Kidney (tissue), 22 donors: ENCODE measurements at places on chromosomes 1 and 21. TPM values are rescaled to one million over a fixed set of nuclear protein-coding genes. Genes with fewer than 3 reads are reported as not detected.

DNA sequence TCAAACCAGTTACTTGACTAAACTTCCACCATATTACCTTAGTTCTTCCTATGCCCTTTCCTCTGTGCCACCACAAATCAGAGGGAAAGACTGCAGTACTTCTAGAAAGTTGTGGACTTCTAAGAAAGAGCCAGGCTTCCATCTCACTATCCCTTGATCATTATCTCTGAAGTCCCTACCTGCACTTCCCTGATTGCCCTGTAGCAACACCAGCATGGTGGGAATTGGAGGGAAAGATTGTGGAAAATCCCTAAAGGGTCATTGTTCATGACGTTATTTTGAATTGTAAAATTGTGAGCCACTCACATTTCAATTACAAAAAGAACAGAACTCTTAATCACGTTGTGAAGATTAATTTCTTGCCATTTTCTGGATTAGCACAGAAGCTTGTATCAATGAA is 23.4 kb upstream of the KIAA1614 start:
- DNase-seq: no peak

Gene ANGPTL3
- 0.41 TPM for total RNA-seq

DNA sequence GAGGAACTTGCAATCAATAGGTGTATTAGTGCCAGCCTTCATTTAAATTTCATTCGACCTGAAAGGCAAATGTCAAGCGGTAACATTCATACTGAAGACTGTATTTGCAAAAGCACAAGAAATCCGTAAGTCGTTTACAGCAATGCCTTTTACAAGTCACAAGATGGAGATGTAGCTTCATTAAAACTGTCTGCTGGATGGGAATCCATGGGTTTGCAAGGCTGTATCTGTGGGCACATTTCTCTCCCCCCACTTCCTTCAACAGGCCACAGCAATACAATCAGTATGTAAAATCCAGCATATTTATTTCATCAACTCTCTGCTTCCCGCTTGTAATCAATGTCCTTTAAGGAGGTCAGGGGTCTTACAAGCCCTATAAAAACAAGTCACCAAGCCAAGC is 147.1 kb downstream of the SLC45A1 start:
- DNase-seq: peak; percentile 54

GRCh38 chr1:168640836-168641235 is 64.4 kb downstream of the XCL1 start:
- no peak for DNase-seq

- no peak for DNase-seq
Observed at GRCh38 chr1:218851586-218851985, 322.1 kb upstream of the LYPLAL1 start.

DNA sequence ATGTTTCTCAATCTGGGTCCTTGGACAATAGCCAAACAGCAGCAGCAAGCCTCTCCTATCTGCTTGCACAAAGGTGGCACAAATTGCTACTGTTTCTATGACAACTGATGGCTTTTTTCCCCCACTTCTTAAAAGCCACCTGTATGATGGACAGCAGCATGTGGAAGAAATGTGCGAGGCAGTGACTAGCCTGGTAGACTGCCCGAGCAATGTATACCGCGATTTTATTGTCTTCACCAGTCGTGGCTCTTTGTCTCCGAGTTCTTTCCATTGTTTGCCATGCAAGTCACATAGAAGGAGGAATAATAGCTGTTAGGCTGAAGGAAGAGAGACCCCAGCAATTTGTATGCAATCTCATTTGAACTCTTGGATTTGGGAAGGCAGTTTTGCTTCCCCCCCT is 79.4 kb downstream of the S1PR1 start:
- DNase-seq: no peak

DNA sequence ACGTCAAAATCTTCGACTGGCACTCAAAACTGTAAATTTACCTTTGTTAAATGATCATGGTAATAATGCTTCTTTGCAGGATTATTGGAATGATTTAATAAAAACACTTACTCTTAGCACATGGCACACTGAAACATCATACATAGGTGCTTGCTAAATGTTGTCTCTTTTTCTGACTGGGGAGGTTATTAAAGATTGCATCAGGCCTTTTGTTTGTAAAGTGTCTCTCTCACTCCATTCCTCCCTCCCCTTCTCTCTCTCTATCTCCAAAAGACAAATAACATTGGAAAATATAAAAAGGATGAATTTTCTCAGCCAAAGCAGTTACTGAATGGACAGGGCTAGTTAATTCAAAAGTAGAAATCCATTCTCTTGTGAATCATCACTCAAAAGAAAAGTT is 404.2 kb downstream of the DPYD start:
- DNase-seq: no peak

GRCh38 chr21:43331962-43332828 is 94.7 kb downstream of the SIK1 start:
- DNase-seq: no peak

Gene FLG2
- not detected for total RNA-seq

DNA sequence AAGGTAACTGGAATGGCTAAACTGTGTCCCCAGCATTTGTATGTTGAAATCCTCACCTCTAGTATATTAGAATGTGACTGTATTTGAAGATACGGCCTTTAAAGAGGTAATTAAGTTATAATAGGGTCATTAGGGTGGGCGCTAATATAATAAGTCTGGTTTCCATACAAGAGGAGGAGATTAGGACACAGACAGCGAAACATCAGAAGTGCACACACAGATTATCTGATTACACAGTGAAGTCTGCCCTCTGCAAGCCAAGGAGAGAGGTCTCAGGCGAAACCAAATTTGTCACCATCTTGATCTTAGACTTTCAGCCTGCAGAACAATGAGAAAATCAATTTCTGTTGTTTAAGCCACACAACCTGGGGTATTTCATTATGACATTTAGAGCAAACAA is 2233.1 kb downstream of the MRPL39 start:
- no peak for DNase-seq

- DNase-seq: no peak
Observed at GRCh38 chr1:218408942-218409341, 63.8 kb downstream of the TGFB2 start.

GRCh38 chr1:15866721-15867201 is 19.3 kb downstream of the SPEN start:
- DNase-seq: no peak

DNA sequence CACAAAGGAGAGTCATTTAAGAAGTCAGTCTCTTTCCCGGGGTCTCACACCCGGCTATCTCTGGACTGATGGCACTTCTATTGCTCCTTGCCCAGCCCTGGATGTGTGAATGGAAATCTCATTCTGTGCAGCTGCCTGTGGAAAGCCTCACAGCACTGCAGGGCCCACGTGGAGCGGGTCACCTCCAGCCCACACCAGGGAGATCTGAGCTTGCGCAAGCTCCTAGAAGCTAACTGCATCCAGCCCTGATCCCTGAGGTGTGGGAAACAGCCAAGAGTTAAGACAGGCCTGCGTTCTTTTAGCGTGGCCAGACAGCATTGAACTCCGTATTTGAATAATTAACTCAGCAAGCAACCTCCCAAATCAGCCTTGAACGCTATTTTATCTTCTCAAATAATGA is 150.5 kb downstream of the LRIG2 start:
- DNase-seq: no peak

DNA sequence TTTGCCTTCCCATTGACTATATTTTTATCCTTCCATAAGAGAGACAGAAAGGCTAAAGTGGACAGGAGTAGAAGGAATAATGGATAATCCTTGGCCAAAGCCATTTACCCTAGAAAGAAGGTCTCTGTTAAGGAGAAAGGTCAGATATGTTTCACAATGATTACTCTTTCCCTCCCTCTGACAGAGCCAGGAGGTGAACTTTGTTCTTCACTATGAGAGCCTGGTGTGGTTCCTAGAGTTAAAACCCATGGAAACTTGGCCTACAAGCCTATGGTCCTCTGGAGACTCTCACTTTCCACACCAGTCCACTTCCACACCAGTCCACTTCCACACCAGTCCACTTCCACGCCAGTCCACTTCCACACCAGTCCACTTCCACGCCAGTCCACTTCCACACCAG is 479.9 kb upstream of the ZP4 start:
- DNase-seq: no peak

Gene CHI3L1
- 49.5 TPM for total RNA-seq

- no peak for DNase-seq
Observed at GRCh38 chr1:157141212-157141855, 3.1 kb upstream of the ETV3 start.

GRCh38 chr1:107664982-107665925 is 299.7 kb downstream of the VAV3 start:
- DNase-seq: peak; percentile 49

- no peak for DNase-seq
Observed at GRCh38 chr1:152697701-152698600, at the start of gene LCE2A. Gene LCE2A, plus strand, starts transcription at chr1:152698345. Its CDS starts 557 bp downstream, at chr1:152698902.

Gene SSX2IP
- 18.2 TPM for total RNA-seq

DNA sequence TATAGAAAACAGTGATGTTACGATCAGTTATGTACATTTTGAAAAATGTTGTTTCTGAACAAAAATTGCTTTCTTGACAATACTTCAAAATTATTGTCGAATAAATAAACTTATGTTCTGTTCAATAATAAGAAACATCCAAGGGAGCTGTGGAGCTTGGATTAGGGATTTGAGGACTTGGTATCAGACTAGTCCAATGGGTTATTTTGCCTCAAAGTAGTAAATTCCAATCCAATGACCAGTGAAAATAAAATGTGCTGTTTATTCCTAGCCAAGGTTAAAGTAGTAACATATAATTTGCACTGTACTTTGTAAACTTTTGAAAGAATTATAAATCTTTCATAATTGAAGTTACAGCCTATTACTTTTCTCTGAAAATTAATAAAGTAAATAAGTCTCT is 79.1 kb upstream of the IVNS1ABP start:
- no peak for DNase-seq

GRCh38 chr1:44526295-44527073 is 121.4 kb downstream of the RNF220 start:
- no peak for DNase-seq

DNA sequence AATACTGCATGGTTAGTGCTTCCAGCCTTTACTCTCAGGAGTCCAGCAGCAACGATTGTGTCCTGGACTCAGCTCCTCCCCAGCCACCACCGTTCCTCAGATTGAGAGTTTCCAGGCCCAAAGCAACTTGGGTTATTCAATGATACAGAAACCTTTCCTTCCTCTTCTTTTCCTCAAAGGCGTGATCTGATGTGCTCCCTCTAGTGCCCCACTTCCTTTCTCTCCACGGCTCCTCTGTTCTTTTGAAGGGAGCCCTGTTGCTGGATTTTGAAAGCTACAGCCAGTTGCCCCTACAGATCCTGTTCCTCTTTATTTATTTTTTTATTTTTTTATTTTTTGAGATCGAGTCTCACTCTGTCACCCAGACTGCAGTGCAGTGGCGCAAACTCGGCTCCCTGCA is 14.1 kb downstream of the CRP start:
- no peak for DNase-seq

GRCh38 chr1:10869933-10870332 is 73.5 kb upstream of the CASZ1 start:
- DNase-seq: peak; percentile 6

Gene AMY1C
- total RNA-seq: not detected

DNA sequence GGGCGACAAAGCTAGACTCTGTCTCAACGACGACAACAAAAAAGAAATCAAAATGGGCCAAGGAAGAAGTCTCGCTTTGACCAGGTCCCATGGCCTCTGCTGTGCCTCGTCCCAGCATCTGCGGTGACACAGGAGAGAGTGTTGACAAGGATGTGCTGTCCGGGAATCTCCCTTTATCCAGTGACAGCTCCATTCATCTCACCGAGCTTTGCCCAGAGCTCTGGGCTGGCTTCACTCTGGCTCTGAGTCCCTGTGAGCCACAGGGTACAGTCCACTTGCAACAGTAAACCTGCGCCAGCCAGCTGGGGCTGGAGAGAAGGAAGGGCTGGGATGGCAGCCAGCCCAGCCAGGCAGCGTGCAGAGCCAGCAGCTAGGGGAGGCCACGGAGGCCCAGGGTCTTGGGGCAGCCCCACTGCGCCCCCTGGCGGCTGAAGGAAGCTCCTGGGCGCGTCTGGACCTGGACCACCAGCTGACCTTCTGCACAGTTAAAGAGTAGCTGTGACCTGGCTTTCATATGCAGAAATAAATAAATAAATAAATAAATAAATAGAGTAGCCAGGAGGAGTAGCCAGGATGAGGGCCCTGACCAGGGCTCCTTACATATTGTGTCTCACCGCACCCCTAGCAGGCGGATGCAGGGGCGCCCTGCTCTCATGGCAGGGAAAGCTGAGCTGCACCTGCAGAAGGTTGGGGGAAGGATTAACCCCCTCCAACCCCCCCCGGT is 29.7 kb downstream of the ENO1 start:
- peak; percentile 94 for DNase-seq

Gene DMRTA2
- total RNA-seq: not detected

Gene PLA2G2A
- total RNA-seq: 0.63 TPM

DNA sequence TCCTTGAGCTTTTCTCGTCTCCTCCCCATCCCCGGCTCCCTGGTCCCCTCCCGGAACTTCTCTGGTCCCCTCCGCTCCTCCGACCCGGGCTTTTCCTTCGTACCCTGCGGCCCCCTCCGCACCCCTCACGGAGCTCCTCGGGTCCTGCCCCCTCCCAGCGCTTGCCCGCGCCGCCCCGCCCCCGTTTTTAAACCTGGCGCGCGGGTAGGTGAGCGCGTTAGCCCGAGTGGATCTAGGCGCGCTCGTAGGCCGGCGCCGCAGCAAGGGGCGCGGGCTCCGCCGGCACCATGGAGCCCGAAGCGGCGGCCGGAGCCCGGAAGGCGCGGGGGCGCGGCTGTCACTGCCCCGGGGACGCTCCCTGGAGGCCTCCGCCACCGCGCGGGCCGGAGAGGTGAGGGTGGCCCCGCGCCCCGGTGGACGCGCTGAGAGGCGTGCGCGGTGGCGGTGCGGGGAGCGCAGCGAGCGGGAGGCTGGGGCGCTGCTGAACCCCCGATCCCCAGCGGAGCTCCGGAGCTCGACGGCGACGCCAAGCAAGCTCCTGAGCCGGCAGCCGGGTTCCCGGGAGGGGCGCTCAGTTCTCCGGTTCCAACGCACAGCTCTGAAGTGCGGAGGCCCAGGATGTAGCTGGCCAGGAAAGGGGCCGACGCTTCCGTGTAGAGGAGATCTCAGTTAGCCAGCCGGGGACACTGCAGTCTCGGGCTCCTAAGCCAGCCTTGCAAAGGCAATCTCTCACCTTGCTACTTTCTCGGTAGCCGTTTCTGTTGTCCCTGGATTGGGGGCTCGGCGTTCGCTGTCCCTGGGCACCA is at the start of gene RIPPLY3:
TSS of gene RIPPLY3 (plus strand) at position 217 of the 806 bp plus-strand sequence. CDS start at position 288, 71 bp downstream.
- peak; percentile 50 for DNase-seq

Gene AMPD1
- 1.5 TPM for total RNA-seq

- DNase-seq: no peak
Observed at GRCh38 chr1:150186789-150187559, 37.3 kb downstream of the PLEKHO1 start.

- DNase-seq: no peak
Observed at GRCh38 chr1:160539684-160539989, 16.6 kb upstream of the SLAMF6 start.

GRCh38 chr1:90936061-90936460 is 85.8 kb downstream of the ZNF644 start:
- DNase-seq: no peak

Gene SLC9A1
- 29.8 TPM for total RNA-seq

DNA sequence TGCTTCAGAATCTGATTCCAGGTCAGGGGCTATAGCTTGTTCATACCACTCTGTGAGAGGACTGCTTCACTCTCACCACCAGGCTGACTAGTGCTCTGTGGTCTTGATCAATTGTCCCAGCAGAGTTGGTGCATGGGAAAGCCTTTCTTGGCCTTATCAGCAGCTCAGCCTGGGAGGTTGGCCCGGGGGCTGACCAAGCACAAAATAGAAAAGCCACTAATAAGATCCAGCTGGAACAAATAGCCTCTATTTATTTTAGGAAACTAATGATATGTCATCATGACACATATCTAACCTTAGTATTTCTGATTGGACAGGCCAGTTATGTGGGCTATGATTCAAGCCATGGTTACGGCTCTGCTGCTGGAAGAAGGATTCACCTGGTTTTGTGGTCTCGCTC is 134.2 kb downstream of the GDAP2 start:
- DNase-seq: no peak

GRCh38 chr1:61419657-61420056 is 305.3 kb downstream of the TM2D1 start:
- DNase-seq: no peak
